ENCODE measurements at places on chromosomes 6 and 20. TPM values are rescaled to one million over a fixed set of nuclear protein-coding genes. Genes with fewer than 3 reads are reported as not detected.

The LPA gene
- 0.18 TPM for total RNA-seq

The ANKEF1 gene
- 2.0 TPM for total RNA-seq

- no peak for DNase-seq
Measured at GRCh38 chr20:63098195-63098810, 91.5 kb upstream of the BHLHE23 start.

- DNase-seq, result peak; percentile 67
Measured at GRCh38 chr20:62406635-62407176, 379 bp downstream of the CABLES2 start.

- DNase-seq, result no peak
Measured at GRCh38 chr6:83838727-83839126, 14.4 kb upstream of the RIPPLY2 start.

- no peak for DNase-seq
Measured at GRCh38 chr6:75381877-75382633, 97.5 kb upstream of the TMEM30A start.

- no peak for DNase-seq
Measured at GRCh38 chr6:42279144-42279781, 61.6 kb upstream of the MRPS10 start.

- DNase-seq, result no peak
Measured at GRCh38 chr20:35653893-35654292, 10.8 kb downstream of the CPNE1 start.

All from K562 (cell line).